ENCODE measurements at places on chromosomes 16 and 17.

- no peak for DNase-seq
Observed at GRCh38 chr17:80847496-80848230, 144.0 kb upstream of the CHMP6 start.

GRCh38 chr16:51845586-51846305, 694.7 kb upstream of the SALL1 start:
- DNase-seq = no peak

- DNase-seq = no peak
Observed at GRCh38 chr17:3900646-3901045, 7.8 kb upstream of the CAMKK1 start.

GRCh38 chr16:46832757-46833459, 1.9 kb upstream of the C16orf87 start:
- no peak for DNase-seq

- DNase-seq = no peak
Observed at GRCh38 chr17:81665205-81666091, 957 bp downstream of the OXLD1 start.

GRCh38 chr16:78496189-78496588, 396.7 kb downstream of the WWOX start:
- DNase-seq = no peak

- no peak for DNase-seq
Observed at GRCh38 chr16:14378131-14378551, 251.9 kb downstream of the PARN start.

DNA sequence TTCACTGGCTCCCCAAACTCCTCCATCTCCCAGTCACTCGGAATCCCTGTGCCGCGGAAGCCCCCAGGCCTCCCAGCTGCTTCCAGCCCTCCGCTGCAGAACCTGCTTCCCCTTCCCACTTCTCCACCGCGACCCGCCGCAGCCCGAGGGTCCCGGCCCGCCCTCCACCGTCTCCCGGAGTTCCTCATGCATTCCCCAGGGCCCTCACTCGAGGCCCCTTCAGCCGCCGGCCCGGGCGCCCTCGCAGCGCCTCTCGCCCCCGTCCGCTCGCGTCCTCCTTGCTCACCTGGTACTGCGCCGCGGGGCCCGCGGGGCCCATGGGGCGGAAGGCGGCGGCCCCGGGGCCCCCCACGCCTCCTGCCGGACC, 329 bp downstream of the SMARCD2 start:
- no peak for DNase-seq

GRCh38 chr16:10809706-10810105, 8.9 kb downstream of the TVP23A start:
- DNase-seq = no peak

DNA sequence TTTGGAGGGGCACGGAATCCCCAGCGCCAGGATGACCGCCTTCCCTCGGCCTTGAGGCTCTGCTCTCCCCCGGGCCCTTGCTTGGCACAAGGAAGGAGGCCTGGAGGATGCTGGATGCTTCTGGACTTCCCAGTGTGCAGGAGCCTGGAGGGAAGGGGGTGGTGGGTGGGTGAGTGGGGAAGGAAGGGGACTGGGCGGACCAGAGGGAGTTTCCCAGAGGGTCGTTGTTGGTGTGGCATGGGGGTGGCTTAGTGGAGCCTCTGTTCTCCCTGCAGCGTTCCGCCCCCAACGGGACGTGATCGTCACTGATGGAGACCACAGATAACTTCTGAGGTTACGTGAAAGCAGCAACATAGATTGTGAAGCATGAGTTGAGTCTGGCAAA, 140.0 kb downstream of the IRF8 start:
- no peak for DNase-seq

DNA sequence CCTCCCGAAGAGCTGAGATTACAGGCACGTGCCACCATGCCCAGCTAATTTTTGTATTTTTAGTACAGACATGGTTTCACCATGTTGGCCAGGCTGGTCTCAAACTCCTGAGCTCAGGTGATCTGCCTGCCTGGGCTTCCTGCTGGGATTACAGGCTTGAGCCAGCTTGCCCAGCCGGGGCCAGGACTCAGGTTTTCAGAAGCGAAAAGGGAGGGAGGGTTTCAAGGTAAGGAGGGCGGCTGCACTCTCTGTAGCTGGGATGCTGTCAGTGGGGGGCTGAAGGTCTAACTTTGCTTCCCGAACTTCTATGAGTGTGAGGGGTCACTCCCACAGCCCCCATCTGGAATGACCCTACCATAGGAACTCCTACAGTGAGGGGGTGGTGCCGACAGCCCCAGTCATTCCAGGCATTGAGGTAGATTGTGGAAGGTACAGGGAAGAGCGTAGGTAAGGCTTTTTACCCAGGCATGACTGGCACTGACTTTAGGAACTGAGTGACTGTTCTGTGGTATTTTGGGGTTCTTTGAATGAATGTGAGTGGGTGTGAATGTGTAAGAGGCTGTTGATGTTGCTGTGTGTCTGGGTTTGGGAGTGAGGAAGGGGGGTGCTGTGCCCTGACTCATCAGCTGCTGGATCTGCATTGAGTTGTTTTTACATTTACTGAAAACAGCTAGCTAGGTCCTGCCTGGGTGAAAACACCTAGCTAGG, 3.8 kb upstream of the C1QL1 start:
- no peak for DNase-seq

- DNase-seq = no peak
Observed at GRCh38 chr16:1117176-1117900, 21.3 kb upstream of the C1QTNF8 start.

DNA sequence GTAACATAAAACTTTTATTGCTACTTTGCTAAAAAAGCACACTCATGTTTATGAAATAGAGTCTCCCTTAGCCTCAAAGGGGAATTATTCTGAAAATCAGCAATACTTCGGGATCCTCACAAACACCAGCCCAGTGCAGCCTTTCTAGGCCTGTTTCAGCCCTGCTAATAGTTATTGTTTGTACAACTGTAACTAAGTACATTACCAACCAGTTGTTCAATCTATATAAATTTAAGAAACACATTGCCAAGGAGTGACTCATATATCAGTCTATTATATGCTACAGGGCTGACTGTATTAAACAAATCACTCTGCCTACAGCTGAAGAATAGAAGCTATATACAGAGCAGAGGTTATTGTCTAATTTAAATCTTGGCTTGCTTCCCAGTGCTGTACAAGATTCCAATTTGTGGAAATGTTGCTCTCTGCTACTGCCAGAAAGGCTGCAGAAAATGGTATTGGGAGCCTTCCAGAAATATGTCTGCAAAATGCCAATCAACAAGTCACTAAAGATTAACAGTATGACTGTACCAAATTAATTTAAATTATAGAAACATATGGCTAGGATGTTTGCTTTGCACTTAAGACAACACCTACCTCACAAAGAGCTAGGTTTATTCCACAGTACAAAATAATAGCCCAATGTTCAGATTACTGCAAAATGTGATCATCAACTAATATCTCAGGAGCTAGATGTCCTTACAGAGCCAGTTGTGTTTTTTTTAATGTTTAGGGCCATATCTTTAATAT, 49.7 kb downstream of the TOX3 start:
- peak; percentile 91 for DNase-seq

GRCh38 chr17:77495575-77495974, 354.8 kb downstream of the SEC14L1 start:
- DNase-seq = no peak

DNA sequence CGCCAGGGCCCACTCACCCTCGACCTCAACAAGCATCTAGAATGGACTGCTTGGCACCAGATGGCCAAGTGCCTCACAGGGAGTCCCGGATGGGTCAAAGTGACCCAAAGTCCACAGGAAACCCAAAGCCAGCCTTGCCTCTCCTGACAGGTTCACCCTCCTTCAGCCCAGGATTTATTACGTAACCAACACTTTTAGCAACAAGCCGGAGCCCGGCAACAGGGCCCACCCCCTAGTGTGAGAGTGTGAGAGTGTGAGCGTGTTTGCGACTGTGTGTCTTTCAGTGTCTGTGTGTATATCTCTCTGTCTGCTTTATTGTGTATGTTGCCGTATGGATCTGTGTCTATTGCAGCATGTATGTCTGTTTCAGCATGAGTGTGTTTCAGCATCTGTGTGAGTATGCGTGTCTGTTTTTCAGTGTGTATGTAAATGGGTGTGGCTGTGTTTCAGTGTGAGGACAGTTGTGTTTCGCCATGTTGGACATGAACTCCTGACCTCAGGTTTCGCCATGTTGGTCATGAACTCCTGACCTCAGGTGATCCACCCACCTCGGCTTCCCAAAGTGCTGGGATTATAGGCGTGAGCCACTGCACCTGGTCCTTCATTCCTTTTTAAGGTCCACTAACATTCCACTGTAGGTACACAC, 13.7 kb upstream of the PEMT start:
- no peak for DNase-seq

GRCh38 chr16:54277845-54278703, 8.5 kb downstream of the IRX3 start:
- no peak for DNase-seq

DNA sequence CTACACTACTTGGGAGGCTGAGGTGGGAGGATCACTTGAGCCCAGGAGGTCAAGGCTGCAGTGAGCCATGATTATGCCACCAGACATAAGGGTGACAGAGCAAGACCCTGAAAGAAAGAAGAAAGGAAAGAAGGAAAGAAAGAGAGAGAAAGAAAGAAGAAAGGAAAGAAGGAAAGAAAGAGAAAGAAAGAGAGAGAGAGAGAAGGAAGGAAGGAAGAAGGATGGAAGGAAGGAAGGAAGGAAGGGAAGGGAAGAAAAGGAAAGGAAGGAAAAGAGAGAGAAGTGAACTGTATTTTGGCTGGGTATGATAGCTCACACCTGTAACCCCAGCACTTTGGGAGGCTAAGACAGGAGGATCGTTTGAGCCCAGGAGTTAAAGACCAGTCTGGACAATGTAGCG, 24.3 kb upstream of the PYY start:
- DNase-seq = no peak

- DNase-seq = no peak
Observed at GRCh38 chr17:48641541-48642058, 15.4 kb upstream of the HOXB9 start.

- DNase-seq = no peak
Observed at GRCh38 chr17:27762527-27763305, 37.6 kb downstream of the NOS2 start.

DNA sequence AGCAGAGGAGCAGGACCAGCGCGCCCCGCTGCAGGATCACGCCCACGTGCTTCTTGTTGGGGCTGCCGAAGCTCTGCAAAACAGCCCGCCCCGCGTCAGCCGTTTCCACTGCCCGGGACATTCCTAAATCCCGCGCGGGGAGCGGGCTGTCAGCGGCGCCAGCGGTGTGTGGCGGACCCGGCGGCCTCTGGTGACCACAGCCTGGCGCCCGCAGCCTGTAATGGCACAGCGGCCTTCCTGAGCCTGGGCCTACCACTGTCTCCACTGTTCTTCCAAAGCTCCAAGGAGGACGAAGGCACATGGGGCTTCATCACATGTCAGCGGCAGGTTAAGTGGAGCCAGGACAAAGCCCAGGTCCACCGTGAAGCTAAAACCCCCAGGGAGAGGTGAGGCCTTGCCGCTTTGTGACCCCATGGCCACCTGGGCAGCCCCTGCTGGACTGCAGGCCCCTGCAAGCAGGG, 2.5 kb downstream of the SLC47A2 start:
- DNase-seq = no peak

DNA sequence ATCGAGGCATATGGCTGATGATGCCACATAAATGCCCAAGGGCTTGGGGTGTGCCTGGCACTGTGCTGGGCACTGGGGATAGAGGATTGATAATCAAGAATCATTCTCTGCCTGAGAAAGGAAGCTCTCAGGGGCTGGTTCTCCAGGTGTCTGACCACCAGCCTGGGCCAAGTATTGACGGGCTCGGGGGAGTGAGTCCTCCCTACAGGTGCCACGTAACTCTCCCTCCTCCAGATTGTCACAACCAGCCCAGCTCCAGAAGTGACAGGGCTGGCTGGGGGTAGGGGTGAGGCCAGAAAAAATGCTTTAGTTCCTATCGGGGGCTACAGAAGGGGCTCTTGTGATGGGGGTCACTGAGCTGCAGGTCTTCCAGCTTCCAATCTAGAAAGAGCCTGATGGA, 10.7 kb upstream of the C1QL1 start:
- DNase-seq = no peak

DNA sequence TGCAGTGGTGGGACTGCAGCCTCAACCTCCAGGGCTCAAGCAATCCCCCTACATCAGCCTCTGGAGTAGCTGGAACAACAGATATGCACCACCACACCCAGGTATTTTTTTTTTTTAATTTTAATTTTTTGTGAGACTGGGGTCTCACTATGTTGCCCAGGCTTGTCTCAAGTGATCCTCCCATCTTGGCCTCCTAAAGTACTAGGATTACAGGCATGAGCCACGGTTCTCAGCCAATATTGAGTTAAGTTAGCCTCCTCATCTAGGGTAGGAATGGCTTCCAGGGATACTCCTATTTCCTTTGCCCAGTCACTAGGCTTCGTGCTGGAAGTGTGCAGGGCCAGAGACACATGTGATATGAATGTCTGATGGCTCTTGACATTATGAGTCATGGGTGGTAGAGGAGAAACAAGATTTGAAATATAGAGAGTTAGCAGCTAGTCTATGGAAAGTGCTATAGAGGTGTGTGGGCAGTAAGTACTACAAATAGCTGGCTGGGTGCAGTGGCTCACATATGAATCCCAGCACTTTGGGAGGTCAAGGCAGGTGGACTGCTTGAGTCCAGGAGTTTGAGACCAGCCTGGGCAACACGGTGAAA, 8.0 kb upstream of the HES7 start:
- DNase-seq = no peak

GRCh38 chr16:57734925-57735754, 430 bp upstream of the KATNB1 start:
- peak; percentile 99 for DNase-seq

- no peak for DNase-seq
Observed at GRCh38 chr17:65271296-65271695, 134.1 kb downstream of the RGS9 start.

- no peak for DNase-seq
Observed at GRCh38 chr16:66639091-66639885, 34.8 kb downstream of the CMTM3 start.

GRCh38 chr16:85812031-85812807, 12.7 kb downstream of the COX4I1 start:
- no peak for DNase-seq

GRCh38 chr17:38571833-38572668, 33.7 kb downstream of the SRCIN1 start:
- no peak for DNase-seq

DNA sequence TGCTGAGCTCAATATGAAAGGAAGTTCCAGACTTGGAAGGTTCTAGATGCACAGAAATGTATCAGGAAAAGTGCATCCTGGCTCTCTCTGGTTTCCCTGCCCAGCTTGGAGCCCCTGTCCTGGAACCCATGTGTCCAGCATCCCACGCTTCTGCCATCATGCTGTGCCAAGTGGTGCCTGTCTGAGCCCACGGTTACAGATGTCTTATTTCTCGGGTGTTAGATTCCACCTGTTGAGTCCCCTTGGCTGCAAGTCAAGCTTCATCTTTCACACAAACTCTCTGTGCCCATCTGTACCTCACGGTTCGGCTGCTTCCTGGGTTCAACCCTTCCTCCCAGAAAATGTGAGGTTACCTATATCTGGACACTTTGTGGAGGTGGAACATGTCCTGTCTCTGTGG, 22.5 kb downstream of the OR1D5 start:
- no peak for DNase-seq

- DNase-seq = no peak
Observed at GRCh38 chr17:70658317-70658716, 489.0 kb downstream of the KCNJ2 start.

Data from NCI-H1694 (cell line).